Common myeloid progenitor, CD34-positive (primary cell): ENCODE measurements at places on chromosomes 16 and 17.
A peak's percentile ranks its signal among the peaks of the same experiment; 100 is the strongest.

GRCh38 chr16:88377961-88378360 is 4.8 kb upstream of the ZNF469 start:
- no peak for DNase-seq

- DNase-seq = no peak
Measured at GRCh38 chr16:22878955-22879354, 65.0 kb downstream of the HS3ST2 start.

DNA sequence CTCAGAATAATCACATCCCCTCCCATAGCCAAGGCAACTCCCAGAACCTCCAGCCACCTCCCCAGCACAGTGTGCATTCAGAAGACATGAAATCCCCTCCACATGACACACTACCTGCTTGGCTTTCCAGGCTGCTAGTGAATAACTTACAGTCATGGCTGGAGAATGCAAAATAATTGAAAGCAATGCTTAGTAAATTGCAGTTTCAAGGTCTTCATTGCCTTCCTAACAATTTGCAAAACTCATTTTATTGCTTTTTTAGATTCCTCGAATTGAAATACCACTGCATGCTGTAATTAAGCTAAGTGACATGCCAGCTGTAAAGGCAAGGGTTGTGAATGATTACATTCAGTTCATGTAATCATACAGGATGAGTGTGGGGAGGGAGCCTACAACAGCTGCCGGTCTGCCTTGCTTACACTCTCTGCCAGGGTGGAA is 29.0 kb upstream of the HOXB13 start:
- no peak for DNase-seq

DNA sequence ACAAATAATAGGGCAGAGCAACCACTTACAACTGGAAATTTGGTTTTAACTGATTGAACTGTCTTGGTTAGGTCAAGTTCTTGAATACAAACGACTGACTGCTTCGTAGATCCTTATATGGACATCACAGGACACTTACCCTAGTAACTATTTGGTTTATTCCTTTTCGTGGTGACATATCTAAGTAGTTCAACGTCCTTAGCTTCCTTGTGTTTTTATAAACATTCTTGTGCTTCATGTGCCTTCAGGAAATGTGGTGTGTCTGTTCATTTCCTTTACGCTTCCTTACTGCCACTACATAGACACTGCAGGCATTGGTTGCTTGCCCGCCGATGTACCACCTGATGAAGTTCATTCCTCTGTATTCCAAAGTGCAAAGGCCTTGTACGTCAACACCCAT is 59.3 kb downstream of the USP10 start:
- DNase-seq = peak; percentile 23

DNA sequence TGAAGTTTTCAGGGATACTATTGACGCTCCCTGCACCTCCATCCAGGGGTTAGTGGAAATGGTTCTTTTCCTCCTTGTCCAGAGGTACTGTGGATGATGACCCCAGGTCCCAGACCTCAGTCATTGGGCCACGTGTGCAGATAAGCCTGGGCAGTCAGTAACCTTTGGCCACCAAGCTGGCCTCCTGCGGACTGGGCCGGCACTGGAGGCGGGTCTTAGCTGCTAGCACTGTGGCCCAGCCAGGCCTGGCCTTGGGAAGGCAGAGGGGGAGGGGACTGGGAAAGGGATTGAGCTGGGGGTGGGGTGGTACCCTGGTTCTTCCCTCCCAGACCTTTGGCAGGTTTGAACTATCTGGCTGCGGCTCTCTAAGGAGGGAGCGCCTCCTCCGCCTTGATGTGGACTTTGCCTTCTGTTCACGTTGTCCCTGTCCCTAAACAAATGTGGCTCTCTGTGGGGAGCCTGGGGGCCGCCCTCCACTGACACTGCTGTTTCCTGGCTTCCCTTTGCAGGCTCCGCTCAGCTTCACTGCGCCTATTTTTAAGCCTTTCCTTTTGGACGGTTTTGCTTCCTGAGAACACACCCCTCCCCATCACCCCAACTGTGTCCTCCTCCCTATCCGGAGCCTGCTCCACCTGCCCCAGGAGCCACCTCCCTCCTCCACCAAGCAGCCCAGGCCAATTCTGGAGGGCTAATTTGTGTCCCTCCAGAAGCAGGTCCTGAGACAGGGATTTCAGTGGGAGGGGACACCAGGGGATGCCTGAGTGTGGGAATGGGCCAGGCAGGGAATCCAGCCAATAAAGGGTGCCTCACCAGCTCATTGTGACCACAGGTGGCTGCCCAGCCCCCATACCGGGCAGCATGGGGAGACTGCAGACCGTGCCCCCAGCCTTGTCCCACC is 251.9 kb downstream of the SEC14L1 start:
- DNase-seq = no peak
